ENCODE measurements at places on chromosomes 16 and 17.
A peak's percentile ranks its signal among the peaks of the same experiment; 100 is the strongest.

- no peak for DNase-seq
Observed at GRCh38 chr17:48047113-48047740, 932 bp upstream of the NFE2L1 start.

DNA sequence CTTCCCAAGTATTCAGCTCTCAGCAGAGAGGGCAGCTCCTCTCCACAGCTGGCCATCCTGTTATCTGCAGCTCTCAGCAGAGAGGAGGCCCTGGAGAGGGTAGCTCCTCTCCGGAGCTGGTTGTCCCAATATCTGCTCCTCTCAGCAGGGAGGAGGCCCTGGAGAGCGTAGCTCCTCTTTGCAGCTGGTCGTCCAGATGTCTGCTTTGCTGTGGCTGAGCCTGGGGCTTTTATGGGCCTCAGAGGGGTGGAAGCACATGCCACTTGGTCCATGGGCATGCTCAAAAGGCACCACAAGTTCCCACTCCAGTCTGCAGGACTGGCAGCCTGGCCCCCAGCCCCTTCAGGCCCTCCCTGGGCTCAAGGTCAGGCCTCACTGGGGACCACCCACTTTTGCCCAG is 314.3 kb downstream of the KCNJ2 start:
- no peak for DNase-seq

- peak; percentile 69 for DNase-seq
Observed at GRCh38 chr16:57530104-57530521, 6.3 kb downstream of the CCDC102A start.

- no peak for DNase-seq
Observed at GRCh38 chr17:1839516-1839915, 9.7 kb downstream of the RPA1 start.

DNA sequence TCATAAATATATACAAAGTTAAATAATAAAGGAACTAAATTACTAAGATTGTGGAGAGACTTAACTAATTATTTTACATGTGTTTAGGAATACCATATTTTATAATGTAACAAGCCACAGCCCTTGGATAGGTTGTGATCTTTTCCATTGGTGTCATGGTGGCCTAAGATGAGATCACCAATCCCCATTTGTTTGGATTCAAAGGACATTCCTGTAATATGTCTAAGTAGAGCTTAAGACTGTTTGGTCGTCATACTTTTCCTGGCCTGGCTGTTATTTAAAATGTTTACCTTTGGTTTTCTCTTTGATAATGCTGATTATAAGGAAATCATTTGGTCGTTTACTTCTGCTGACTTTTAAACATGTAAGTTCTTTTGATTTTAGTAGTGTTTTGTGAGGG is 118.1 kb downstream of the NLK start:
- DNase-seq: no peak

DNA sequence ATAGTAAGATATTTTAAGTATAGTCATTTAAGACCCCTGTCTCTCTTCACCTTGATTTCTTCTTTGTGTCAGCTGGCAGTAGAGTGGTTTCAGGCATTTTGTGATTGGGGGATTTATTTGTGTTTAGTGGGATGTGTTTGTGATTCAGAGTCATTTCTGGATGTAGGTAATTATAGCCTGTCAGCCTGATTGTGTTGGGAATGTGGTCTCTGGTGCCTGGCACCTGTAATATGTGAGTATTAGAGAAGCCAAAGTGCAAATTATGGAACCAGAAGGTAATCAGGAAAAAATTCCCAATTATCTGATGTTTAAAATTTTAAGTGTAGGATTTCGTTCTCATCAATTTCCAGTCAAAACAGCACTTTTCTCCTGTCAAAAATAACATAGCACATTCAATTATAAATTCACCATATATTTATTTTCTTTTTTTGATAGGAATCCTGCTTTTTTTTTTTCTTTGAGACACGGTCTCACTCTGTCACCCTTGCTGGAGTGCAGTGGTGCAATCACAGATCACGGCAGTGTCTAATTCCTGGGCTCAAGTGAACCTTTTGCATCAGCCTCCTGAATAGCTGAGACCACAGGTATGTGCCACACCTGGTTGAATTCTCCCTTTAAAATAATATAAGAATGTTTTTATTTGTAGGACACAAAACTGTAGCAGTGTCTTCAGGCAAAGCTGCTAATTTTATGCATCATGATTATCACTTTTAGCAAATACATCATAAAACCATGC is 42.7 kb downstream of the ATF7IP2 start:
- no peak for DNase-seq

GRCh38 chr16:57044931-57045693 is 47.3 kb upstream of the CPNE2 start:
- DNase-seq: no peak

DNA sequence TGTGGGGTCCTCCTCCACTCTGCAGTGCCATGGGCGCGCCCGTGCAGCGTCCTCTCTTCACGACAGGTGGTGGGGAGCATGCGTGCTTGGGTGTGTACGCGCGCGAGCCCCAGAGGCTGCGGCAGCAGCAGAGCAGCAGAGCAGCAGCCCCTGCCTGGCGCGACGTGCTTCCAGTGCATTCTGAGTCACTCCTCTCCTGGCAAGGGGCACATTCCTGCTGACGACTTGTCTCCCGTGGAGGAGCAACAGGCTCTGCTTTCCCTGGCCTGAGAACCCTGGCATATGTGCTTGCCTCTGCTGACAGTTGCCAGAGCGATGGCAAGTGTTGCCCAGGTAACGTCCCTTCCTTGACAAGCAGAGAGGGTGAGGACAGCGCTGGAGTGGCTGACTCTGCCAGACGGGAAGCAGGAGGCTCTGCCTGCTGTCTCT is 133.8 kb upstream of the PLCG2 start:
- DNase-seq: no peak

GRCh38 chr17:77253611-77254051 is 112.9 kb downstream of the SEC14L1 start:
- peak; percentile 12 for DNase-seq

GRCh38 chr17:73068322-73069153 is 23.9 kb downstream of the SLC39A11 start:
- no peak for DNase-seq

DNA sequence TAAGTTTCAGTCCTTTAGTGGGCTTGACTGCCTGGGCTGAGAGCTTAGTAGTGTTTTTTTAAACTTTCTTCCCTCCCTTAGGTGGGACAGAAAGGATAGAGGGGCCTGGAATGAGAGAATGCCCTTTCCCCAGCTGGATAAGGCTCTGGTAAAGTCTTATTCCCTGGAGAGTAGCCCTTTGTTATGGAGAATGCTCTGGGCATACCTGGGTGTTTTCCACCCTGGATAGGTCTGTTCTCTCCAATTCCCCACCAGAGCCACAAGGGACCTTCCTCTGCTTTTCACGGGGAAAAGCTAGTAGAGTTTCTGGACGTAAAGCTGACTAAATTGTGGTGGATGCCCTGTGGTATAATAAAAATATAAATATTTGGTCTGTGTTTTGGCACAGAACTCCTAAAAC is 164.1 kb downstream of the HS3ST4 start:
- DNase-seq: no peak

GRCh38 chr17:78736526-78737079 is 45.5 kb downstream of the CYTH1 start:
- DNase-seq: peak; percentile 95

- DNase-seq: no peak
Observed at GRCh38 chr16:68480084-68480995, 32.0 kb upstream of the SMPD3 start.

DNA sequence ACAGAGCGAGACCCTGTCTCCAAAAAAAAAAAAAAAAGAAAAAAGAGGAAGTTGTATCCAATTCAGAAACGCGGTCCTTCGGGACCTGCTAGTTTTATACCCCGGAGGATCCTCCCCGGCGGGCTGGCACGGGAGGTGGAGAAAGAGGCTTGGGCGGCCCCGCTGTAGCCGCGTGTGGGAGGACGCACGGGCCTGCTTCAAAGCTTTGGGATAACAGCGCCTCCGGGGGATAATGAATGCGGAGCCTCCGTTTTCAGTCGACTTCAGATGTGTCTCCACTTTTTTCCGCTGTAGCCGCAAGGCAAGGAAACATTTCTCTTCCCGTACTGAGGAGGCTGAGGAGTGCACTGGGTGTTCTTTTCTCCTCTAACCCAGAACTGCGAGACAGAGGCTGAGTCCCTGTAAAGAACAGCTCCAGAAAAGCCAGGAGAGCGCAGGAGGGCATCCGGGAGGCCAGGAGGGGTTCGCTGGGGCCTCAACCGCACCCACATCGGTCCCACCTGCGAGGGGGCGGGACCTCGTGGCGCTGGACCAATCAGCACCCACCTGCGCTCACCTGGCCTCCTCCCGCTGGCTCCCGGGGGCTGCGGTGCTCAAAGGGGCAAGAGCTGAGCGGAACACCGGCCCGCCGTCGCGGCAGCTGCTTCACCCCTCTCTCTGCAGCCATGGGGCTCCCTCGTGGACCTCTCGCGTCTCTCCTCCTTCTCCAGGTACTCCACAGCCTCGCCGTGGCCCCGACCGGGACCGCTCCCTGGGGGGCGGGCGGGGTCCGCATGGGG is at the start of gene CDH3:
CDH3 (plus strand) TSS at position 596 of the 779 bp plus-strand sequence; CDS start at position 666, 70 bp downstream.
- DNase-seq: peak; percentile 64

DNA sequence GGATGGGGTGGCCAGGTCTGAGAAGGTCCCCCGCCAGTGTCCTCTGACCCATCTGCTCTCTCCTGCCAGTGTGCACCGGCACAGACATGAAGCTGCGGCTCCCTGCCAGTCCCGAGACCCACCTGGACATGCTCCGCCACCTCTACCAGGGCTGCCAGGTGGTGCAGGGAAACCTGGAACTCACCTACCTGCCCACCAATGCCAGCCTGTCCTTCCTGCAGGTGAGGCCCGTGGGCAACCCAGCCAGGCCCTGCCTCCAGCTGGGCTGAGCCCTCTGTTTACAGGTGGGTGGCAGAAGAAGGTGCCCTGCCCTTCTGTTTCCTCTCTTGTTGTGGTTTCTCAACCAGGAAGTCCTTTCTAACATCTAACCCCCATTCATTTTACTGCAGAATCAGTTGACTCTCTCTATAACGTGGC is 7.1 kb downstream of the ERBB2 start:
- peak; percentile 70 for DNase-seq

GRCh38 chr17:14198013-14198412 is 38.6 kb downstream of the CDRT15 start:
- no peak for DNase-seq

GRCh38 chr16:24728891-24729242 is 584 bp upstream of the TNRC6A start:
- no peak for DNase-seq

GRCh38 chr17:28469376-28469775 is 4.1 kb upstream of the SLC13A2 start:
- DNase-seq: no peak

GRCh38 chr16:10114409-10114808 is 67.8 kb downstream of the GRIN2A start:
- DNase-seq: no peak

DNA sequence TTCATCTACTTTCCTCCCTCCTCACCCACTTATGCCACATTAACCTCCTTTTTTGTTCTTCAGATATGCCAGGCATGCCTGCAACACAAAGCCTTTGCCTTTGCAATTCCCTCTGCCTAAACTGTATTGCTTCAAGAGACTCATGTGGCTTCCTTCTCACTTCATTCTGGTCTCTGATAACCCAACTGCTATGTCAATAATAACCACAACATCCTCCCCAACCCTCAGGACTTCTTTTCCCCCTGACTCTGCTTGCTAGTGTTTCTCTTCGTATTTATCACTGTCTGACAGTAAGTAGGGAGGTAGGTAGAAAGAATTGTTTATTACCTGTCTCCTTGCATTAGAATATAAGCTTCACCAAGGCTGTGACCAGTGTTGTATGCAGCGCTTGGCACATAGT is 22.4 kb downstream of the RBL2 start:
- DNase-seq: no peak

GRCh38 chr17:81309140-81309858 is 14.2 kb upstream of the SLC38A10 start:
- peak; percentile 98 for DNase-seq

DNA sequence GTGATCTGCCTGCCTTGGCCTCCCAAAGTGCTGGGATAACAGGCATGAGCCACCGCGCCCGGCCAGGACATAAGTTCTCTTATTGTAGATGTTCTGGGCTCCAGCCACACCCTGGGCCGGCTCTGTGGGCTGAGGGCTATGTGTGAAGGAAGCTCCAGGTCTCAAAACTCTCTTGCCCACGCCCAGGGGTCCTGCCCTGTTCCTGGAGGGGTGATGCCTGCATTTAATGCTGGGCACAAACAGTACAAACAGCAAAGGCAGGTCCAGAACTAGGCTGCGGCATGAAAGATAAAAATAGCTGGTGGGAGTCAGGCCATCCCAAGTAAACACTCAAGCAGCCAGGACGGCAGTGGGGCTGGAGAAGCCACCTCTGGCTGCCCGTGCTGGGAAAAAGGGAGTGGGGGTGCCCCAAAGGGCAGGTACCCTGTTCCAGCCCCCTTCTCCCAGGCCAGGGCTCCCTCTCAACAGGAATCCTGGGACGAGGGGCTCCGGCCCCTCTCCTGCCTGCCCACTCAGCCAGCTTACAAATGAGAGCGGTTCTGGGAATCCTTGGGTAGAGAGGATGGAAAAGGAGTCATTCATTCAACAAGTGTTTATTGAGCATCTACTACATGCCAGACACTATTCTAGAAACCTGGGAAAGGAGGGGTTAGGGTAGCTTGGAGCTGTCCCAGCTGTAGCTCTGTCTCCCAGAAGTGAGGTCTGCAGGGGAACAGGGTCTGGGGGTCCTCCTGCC is 4.6 kb downstream of the TRIM47 start:
- no peak for DNase-seq

- no peak for DNase-seq
Observed at GRCh38 chr17:4161967-4162305, 18.9 kb downstream of the CYB5D2 start.

DNA sequence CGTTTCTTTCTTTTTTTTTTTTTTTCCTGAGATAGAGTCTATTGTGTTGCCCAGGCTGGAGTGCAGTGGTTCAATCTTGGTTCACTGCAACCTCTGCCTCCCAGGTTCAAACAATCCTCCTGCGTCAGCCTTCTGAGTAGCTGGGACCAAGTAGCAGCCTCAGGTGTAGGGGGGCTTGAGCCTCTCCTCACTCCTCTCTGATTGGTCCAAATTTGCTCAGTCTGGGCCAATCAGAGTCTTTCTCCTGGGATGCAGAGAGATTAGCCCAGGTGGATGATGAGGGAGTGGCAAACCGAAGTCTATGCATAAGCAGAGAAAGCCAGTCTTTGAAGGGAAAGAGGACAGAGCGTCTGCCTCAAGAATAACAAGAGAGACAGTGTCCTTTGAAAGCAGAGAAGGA is 99.0 kb downstream of the BMERB1 start:
- DNase-seq: no peak

DNA sequence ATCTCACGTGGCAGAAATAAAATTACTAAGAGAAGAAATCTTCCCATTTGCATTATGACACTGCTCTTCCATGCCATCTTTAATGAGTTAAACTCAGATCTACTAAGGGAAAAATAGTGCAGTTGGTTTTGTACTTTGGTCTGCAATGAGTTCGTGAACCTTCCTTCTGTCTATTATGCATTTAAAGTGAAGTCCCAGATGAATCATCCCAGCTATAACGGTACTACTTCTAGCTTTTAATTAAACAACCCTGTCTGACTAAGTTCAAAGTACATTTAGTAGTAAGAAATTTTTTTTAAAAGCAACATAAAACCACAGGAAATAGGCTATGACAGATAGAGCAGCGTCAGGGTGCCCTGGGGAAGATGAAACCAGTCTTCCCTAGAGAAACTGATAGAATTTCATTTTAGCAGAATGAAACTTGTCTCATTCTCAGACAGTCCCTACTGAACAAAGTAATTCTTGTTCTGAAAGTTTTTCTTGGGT is 1.8 kb downstream of the TMIGD1 start:
- DNase-seq: no peak

GRCh38 chr16:19933740-19934139 is 49.1 kb upstream of the GPRC5B start:
- DNase-seq: no peak
